Astrocyte (in vitro differentiated cells and primary cell): ENCODE measurements at places on chromosomes 1 and 21. TPM values are rescaled to one million over a fixed set of nuclear protein-coding genes. Genes with fewer than 3 reads are reported as not detected.
A peak's percentile ranks its signal among the peaks of the same experiment; 100 is the strongest.

OR14I1 gene
- total RNA-seq: not detected in 2 replicates

KISS1 gene
- total RNA-seq: 2.2 and 2.7 TPM in 2 replicates

CDA gene
- total RNA-seq: not detected in 2 replicates

NBPF26 gene
- 20.8 and 24.6 TPM in 2 replicates for total RNA-seq

RHBDL2 gene
- total RNA-seq: not detected in 2 replicates

PAFAH2 gene
- 13.6 and 14.1 TPM in 2 replicates for total RNA-seq

CR1L gene
- not detected in 2 replicates for total RNA-seq

KRTAP24-1 gene
- total RNA-seq: not detected in 2 replicates

DNA sequence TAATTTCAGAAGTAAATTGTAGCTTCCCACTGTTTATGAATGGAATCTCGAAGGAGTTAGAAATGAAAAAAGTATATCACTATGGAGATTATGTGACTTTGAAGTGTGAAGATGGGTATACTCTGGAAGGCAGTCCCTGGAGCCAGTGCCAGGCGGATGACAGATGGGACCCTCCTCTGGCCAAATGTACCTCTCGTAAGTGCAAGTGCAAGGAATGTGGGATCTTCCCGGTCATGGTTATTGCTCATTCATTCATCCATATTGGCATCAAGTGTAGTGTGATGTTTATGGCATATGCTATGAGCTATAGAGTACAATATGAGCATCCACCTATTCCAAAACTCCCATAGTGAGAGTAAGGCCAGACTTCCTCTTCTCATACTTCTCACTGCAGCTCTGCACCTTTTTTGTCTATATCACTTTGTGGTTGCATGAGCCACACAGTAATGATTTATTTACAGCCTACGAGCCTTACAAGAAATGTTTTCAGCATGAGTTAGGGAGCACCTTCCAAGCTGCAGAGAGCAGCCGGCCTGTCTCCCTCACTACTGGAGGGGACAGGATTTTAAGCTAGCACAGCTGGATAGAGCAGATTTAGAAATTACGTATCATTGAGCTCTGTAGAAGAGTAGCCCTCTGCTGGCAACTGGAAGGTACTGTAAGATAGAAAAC lies 24.9 kb upstream of the CR1L start:
- no peaks in the 10 kb centered on the region for H3K36me3 ChIP-seq
- no peaks in the 10 kb centered on the region for H3K4me1 ChIP-seq

DNA sequence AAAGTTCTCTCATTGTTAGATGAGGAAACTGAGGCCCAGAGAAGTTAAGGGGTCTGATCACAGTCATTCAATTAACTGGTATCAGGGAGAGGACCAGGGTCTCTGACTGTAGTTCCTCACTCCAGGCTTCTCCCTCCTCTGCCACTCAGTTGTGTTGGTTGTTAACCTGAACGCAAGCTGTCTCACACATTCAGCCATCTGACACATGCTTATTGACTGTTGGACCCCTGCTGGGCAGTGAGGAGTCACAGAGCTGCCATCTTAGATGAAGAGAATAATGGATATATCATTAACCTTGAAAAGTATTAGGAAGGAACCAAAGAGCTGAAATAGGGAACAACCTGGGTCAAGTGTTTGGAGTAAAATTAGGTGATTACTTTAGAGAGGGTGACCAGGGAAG lies 194.8 kb downstream of the ZZZ3 start:
- H3K4me1 ChIP-seq: no peaks in the 10 kb centered on the region
- DNase-seq: no peak
- no peak overlapping the region for H3K27ac ChIP-seq
- H3K36me3 ChIP-seq: no peaks in the 10 kb centered on the region

GRCh38 chr1:212974711-212975110 lies 24.4 kb downstream of the VASH2 start:
- H3K27ac ChIP-seq: no peak overlapping the region
- H3K4me3 ChIP-seq: no peak overlapping the region
- no peaks in the 10 kb centered on the region for H3K4me1 ChIP-seq
- H3K27me3 ChIP-seq: no peaks in the 10 kb centered on the region
- no peak for DNase-seq
- H3K36me3 ChIP-seq: no peaks in the 10 kb centered on the region

DNA sequence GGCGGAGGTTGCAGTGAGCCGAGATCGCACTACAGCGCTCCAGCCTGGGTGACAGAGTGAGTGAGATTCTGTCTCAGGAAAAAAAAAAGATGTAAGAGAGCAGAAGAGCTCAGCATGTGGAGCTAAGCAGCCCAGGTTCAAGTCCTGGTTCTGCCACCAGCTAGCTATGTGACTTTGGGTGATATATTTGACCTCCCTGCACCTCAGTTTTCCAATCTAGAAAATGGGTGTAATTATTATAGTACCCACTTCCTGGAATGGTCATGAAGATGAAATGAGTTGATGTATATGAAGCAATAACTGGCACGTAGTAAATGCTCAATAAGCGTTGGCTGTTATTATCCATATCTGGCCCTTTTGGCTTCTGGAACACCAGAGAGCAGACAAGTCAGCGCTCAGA lies 38.2 kb downstream of the CAMK2N1 start:
- H3K4me3 ChIP-seq: no peak overlapping the region
- H3K36me3 ChIP-seq: no peaks in the 10 kb centered on the region
- H3K4me1 ChIP-seq: no peaks in the 10 kb centered on the region
- peaks cover 20% of the 10 kb centered on the region for H3K27me3 ChIP-seq
- no peak for DNase-seq
- no peak overlapping the region for H3K27ac ChIP-seq

DNA sequence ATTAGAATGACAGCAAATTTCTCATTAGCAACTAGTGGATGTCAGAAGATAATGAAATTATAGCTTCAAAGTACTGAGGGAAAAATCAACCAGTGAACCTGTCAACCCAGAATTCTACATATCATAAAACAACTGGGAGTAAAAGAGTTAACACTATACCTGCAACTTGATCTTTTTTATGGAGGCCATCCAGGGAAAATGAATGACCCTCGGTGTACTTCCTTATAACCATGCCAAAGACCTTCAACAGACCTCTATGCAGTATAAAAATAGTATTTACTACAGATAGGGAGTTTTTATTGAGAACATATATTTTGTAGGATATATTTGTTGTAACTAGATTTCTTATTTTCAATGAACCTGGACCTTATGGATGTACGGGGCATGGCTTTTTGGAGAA lies 392.5 kb upstream of the ZRANB2 start:
- H3K27ac ChIP-seq: no peak overlapping the region
- no peak overlapping the region for H3K4me3 ChIP-seq
- no peaks in the 10 kb centered on the region for H3K27me3 ChIP-seq
- no peak for DNase-seq
- no peaks in the 10 kb centered on the region for H3K4me1 ChIP-seq

DNA sequence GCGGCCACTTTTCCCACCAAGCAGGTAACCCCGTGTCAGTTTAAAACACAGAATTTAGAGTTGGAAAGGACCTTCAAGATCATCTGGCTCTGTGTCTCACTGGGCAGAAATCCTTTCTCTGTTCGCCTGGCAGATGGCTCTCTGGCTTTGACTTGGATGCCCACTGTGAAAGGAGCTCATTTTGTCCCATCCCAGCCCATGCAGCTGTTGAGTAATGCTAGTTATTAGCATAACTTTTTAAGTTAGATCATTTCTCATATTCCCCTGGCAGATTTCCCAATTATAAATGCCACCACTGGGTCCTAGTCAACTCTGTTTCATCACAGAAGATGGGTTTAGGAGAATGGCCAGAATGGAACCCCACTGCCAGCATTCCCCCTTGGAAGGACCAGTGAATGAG lies 55.9 kb downstream of the SLC35F3 start:
- H3K27ac ChIP-seq: no peak overlapping the region
- H3K4me3 ChIP-seq: no peak overlapping the region
- H3K27me3 ChIP-seq: no peaks in the 10 kb centered on the region
- no peaks in the 10 kb centered on the region for H3K4me1 ChIP-seq
- H3K36me3 ChIP-seq: no peaks in the 10 kb centered on the region
- no peak for DNase-seq

DNA sequence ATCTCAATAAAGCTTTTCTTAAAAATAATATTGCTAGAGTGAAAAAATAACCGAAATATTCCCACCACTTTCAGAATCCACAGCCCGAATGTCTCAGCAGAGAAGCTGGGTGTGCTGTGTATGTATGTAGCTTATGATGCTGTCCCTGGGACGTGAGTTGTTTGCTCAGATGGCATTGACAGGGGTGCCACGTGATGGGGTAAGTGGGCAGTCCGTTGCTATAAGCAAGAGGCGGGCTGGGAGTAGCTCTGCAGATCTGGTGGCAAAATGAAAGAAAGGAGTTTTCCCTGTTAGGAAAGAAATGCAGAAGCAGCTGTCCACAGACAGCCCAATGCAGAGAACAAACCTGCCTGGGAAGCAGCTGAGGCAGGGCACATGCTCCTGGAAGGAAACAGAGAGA lies 3.8 kb upstream of the FAM20B start:
- peaks cover 7% of the 10 kb centered on the region for H3K4me1 ChIP-seq
- no peak overlapping the region for H3K4me3 ChIP-seq
- H3K27me3 ChIP-seq: peaks cover 3% of the 10 kb centered on the region
- no peak overlapping the region for H3K27ac ChIP-seq

DNA sequence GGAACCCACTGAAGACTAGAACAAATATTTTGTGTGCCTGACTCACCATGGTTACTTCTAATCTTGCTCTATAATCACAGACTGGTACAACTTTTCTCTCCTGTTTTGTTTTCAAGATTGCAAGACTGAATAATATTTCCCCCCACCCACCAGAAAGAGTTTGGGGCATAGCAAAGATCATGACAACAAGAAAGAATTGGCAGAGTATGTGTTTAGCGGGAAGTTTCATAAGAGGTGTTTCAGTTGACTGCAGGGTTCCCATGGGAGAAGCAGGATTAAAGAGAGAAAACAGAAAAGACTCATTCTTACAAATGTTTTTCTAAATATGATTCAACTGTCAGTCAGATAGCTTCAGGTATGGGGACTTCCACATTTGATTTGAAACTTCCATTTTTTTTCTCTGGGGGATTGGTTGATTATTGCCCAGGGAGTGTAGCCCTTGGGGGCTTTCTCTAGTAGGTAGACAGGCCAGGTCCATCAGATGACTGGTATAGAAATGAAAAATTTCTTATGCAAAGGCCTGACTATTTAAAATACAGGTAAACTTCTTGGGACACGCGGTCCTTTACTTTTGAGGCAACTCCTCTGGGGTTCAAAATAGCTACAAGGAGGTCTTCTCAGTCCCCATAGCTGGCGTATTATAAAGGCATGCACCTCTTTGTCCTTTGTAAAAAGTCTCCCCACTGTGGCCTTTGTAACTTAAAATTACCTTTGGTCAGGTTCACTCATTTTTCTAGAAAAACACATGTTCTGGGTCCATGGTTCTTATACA lies 13.9 kb downstream of the OR14I1 start:
- H3K27me3 ChIP-seq: no peaks in the 10 kb centered on the region
- H3K36me3 ChIP-seq: no peaks in the 10 kb centered on the region
- no peak overlapping the region for H3K27ac ChIP-seq
- H3K4me3 ChIP-seq: no peak overlapping the region

GRCh38 chr1:41816061-41816460 lies 102.7 kb downstream of the HIVEP3 start:
- H3K27ac ChIP-seq: no peak overlapping the region
- peaks cover 21% of the 10 kb centered on the region for H3K4me1 ChIP-seq
- H3K4me3 ChIP-seq: no peak overlapping the region
- H3K36me3 ChIP-seq: no peaks in the 10 kb centered on the region
- DNase-seq: no peak

- no peak for DNase-seq
- no peaks in the 10 kb centered on the region for H3K27me3 ChIP-seq
- H3K27ac ChIP-seq: peak overlapping the region; percentile 42
- H3K36me3 ChIP-seq: no peaks in the 10 kb centered on the region
These were observed 737 bp downstream of the HES4 start for GRCh38 chr1:998995-999724.

- H3K36me3 ChIP-seq: no peaks in the 10 kb centered on the region
- no peaks in the 10 kb centered on the region for H3K27me3 ChIP-seq
- H3K27ac ChIP-seq: peak overlapping the region; percentile 49
- peak overlapping the region; percentile 9 for H3K4me3 ChIP-seq
These were observed 191.2 kb downstream of the RERE start for GRCh38 chr1:8625981-8626898.

DNA sequence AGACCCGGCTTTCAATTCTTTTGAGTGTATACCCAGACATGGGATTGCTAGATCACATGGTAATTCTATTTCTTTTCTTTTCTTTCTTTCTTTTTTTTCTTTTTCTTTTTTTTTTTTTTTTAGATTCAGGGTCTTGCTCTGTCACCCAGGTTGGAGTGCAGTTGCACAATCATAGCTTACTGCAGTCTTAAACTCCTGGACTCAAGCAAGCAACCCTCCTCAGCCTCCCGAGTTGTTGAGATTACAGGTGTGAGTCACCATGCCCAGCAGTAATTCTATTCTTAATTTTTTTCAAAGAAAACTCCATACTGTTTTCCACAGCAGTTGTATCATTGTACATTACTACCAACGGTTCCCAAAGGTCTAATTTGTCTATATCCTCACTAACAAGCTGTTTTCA lies 13.5 kb upstream of the RNF186 start:
- no peak overlapping the region for H3K4me3 ChIP-seq
- no peaks in the 10 kb centered on the region for H3K27me3 ChIP-seq
- no peaks in the 10 kb centered on the region for H3K4me1 ChIP-seq
- no peaks in the 10 kb centered on the region for H3K36me3 ChIP-seq

DNA sequence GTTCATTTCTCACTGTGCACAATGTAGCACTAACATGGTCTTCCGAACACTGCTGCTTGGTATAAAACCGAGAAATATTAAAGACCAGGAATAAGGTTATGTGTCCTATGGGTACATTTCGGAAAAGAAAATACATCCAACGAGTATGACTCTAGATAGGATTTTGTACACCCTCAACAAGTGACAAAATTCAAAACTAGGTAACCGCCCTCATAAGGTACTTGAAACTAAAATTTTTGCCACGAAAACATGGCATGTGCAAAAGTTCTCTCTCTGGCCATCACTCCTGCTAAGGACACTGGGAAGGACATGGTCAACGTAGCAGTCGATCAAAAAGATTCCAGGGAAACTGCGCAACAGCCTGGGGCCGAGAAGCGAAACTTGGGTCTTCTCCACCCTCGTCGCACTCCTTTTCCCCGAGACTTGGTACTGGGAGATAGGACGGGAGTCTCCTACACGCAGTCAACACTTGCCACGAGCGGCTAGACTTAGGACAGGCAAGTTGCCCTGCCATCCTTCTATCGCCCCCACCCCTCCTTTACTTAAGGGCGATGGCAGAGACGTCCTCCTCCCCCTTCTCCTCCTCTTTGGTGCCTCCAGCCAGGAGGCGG lies 338 bp upstream of the TOR1AIP1 start:
- peak; percentile 90 for DNase-seq
- peak overlapping the region; percentile 100 for H3K27ac ChIP-seq
- peaks cover 10% of the 10 kb centered on the region for H3K36me3 ChIP-seq
- H3K4me3 ChIP-seq: peak overlapping the region; percentile 88
- H3K4me1 ChIP-seq: peaks cover 12% of the 10 kb centered on the region
